ENCODE measurements at places on chromosomes 4 and X.
A peak's percentile ranks its signal among the peaks of the same experiment; 100 is the strongest.

DNA sequence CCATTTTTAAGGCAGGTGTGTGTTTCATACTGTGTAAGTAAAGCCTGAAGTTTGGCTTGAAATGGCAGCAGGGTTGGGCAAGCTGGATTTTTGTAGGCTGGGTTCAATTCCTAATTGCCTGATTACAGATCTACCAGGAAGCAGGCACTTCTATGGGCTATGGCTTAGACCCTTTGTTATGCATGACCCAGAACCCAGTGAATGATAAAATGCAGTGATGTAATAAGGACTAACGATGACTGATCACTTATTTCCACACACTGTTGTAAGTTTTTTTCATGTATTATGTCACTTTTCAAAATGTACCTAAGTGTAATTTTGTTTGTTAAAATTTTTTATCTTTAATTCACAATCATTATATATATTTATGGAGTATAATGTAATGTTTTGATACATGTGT is 8.6 kb downstream of the LANCL3 start:
- no peak for DNase-seq

DNA sequence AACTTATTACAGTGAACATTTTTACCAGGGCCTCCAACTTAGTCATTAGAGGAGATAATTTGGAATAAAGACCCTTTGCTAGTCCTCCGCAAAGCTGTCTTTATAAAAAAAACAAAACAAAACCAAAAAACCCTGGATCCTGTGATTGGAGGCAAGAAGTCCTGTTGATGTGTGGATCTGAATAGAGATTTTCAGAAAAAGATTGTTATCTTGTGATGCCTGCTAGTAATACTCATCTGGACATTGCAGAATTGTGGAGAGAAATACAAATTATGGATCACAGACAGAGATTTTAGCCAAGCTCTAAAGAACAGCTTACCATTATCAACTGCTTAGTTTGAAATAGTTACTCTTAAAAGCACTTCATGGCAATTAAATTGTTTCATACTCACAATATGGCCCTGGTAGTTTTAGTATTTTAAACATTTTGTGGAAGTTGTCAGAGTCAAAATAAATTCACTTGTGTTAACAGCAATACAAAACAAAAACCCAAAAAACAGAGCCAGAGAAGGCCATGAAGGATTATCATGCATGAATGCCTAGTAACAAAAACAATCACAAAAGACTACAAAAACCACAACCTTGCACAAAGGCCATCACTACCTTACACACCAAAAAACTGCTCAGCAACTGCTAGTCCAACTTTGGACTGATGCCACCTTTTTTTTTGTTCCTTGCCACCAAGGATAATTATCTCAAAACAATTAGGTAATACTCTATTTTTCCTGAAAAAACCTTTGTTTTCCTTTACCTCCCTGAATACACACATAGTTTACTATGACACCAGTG is 514.5 kb upstream of the SLIT2 start:
- no peak for DNase-seq

GRCh38 chr4:31518796-31519250 is 798.7 kb downstream of the PCDH7 start:
- DNase-seq, result no peak

GRCh38 chr4:125303058-125303457 is 11.7 kb upstream of the FAT4 start:
- no peak for DNase-seq

- DNase-seq, result no peak
These were observed 153.0 kb downstream of the DCLK2 start for GRCh38 chr4:150231107-150231770.

GRCh38 chr4:7647600-7648543 is 213.1 kb upstream of the PSAPL1 start:
- DNase-seq, result no peak

DNA sequence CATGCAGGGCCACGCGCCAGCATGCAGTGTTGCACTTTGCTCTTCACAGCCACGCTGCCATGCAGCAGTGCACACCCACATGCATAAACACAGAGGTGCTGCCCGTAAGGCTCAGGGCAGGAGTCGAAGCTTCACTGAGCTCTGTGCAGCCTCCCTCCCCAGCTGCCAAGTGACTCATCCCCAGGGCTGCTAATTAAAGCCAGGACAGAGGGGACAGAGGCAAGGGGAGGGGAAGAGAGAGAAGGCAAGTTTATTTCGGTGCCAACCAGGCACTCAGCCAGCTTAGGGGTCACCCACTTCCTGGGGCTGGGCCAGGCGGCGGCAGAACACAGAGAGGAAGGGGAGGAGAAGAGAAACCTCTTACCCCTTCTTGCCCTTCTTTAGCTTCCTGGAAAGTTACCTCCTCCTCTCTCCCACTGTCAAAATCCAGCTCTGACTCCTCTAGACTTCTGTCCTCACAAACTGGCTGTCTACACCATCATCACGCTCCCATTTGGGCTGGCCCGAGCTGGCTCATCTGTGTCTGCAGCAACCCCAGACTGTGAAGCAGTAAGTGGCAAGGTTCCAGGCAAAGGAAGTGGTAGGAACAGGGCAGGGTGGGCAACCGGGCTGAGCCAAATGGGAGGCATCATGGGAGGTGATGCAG is 6.2 kb upstream of the IQSEC2 start:
- DNase-seq, result peak; percentile 73

DNA sequence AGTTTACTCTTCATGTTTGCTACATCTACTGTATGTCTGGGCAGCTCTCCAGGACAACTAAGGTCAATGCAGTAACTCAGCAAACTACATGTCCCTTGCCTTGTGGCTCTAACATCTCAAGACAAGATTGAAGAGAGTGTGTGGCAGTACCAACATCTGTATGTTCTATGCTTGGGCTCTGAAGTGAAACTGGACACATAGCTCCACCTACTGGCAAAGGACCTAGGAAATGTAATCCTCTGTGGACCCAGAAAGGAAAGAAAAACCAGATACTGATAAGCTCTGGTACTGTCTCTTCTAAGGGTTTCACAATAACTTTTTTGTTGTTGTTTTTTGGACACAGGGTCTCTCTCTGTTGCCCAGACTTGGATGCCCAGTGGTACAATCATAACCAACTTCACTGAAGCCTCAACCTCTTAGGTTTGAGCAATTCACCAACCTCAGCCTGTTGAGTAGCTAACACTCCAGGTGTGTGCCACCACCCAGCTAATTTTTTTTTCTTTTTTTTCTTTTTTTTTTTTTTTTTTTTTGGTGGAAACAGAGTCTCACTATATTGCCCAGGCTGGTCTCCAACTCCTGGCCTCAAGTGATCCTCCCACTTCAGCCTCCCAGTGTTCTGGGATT is 64.1 kb downstream of the QDPR start:
- peak; percentile 81 for DNase-seq

DNA sequence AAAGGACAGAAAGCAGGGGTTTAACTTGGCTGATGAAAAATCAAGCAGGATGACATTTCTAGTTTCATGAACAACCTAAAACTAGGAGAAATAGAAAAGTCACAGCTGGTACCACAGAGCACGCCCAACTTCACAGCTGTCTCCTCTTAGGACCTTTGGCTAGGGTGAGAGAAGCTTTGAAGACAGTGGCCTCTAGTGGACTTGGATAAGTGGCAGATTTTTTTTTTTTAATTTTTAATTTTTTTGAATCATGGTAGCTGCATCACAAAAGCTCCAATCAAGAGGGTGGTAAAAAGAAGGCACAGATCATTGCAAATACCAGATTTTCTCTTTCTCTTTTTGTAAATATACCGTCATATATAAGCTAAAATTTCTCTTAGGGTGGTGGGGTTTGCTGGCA is 20.2 kb upstream of the MAP3K15 start:
- DNase-seq, result peak; percentile 71

- DNase-seq, result no peak
These were observed 208.8 kb upstream of the CLNK start for GRCh38 chr4:10893395-10893794.

- peak; percentile 3 for DNase-seq
These were observed 1.0 kb downstream of the PRDX4 start for GRCh38 chrX:23668335-23668734.

GRCh38 chr4:40840985-40841571 is 91.3 kb downstream of the NSUN7 start:
- DNase-seq, result peak; percentile 80

DNA sequence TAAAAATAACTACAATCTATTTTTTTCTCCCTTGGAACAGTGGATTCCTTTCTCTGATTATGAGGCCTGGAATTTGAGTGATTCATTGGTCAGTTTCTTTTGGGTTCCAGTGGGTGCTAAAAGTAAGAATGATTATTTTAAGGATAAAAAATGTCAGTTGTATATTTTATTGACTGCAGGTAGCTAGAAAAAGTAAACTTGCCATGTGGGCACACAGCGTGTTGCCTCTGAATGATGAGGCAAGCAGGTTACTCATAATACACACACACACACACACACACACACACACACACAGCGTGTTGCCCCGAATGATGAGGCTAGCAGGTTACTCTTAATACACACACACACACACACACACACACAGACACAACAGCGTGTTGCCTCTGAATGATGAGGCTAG is 13.8 kb downstream of the GALNT7 start:
- DNase-seq, result no peak

GRCh38 chr4:101355767-101356702 is 8.7 kb upstream of the PPP3CA start:
- no peak for DNase-seq
